ENCODE measurements at places on chromosomes 7 and 10. TPM values are rescaled to one million over a fixed set of nuclear protein-coding genes. Genes with fewer than 3 reads are reported as not detected.

DNA sequence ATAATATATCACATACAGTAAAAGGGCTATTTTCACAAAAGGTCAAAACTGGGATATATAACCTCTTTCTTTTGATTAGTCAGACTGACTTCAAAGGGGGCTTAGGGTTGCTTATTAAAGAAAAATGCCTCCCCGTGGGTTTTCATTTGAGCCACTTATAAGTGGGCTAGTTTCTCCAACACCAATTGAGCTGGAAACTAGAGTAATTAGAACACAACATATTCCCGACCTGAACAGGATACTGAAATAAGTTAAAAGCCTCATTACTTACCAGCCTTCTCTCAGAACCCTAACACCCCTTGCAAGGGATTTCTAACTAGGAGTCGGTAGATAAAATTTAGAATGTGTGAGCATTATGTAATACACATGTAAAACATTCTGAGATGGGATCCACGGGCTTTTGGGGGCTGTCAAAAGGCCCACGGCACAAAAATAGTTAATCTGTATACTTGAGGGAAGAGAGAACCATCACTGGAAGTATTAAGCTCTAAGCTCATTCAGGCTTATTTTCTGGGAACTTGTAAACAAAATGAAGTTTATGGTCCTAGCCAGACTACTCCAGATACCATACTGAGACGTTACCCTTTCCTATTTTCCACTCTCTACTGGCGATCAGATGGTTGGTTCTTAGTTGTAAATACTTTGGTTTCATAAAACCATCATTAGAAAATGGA is 29.3 kb upstream of the KMT2E start:
- DNase-seq = no peak

DNA sequence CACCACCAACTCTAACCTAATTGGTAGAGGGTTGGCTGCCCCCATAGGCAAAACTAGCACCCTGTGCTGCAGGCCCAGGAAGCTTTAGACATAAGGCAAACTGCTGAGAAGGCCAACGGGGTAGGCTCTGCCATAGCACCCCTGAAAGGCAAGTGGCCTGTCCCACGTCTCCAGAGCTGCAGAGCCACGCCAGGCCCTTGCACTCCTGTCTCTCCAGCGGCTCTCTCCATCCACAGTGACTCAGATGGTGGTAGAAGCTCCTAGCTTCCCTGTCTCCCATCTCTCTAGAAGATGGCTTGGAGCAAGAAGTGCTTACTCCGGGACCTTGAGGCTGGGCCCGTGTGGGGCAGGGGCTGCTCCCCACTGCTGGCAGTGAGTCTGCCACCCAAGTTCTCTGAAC is 310.6 kb upstream of the ZMIZ1 start:
- DNase-seq = no peak

- DNase-seq = no peak
Observed at GRCh38 chr10:130750441-130750840, 561.1 kb downstream of the TCERG1L start.

DNA sequence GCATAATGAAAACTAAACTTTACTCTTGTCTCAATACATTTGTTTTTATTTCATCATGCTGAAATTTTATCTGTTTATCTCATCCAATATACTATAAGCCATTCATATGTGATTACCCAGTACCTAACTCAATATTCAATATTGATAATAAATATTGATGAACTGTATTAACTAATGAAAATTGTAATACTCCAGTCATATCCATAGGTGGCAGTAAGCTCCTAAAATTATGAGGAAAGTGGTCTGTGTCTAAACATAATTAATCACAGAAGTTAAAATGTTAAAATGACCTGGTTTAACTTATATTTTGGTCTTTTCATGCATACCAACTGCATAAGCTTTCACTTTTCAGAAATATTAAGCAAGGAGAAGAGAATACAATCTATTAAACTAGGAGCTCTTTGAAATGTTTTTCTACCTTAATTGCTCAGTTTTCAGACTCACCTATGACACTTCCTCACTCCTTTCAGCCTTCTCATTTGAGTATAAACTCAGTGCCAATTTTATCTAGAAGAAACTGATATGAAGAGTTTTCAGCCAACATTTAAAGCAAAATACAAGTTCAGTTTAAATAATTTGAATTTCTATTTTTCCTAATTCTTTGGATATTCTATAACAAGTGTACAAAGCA is 30.5 kb upstream of the VWDE start:
- DNase-seq = no peak

DNA sequence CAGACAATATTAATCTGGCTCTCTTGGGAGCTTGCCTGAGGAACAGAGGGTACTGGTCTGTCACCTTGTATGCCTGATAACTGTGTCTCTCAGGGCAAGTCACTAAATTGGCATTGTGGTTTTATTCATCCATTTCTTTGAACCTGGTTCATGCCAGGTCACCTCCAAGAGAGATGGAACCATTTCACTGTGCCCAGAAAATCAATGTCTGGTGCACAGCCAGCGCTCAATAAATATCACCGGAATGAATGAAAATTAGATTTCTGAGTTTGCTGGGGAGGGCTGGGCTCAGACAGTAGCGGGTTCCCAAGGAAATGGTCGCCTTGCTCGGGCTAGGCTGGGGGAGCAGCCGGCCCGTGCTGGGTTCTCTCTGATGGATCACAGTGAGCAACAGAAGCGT is 64.1 kb upstream of the BAIAP2L1 start:
- DNase-seq = no peak

- DNase-seq = peak; percentile 87
Observed at GRCh38 chr7:2670720-2671391, 17.1 kb upstream of the AMZ1 start.

- DNase-seq = no peak
Observed at GRCh38 chr7:82542665-82543064, 99.1 kb upstream of the CACNA2D1 start.

- DNase-seq = no peak
Observed at GRCh38 chr7:109094-109493, 83.3 kb upstream of the FAM20C start.

- no peak for DNase-seq
Observed at GRCh38 chr10:107611115-107611514, 446.6 kb upstream of the SORCS1 start.

GRCh38 chr10:10975647-10976046 is 42.0 kb upstream of the CELF2 start:
- DNase-seq = no peak

GRCh38 chr10:98446151-98446660 is 529 bp downstream of the HPS1 start:
- DNase-seq = peak; percentile 53

GRCh38 chr7:261341-262250 is 28.4 kb upstream of the FOXL3 start:
- DNase-seq = no peak

GRCh38 chr7:461117-461452 is 58.6 kb downstream of the PDGFA start:
- no peak for DNase-seq

DNA sequence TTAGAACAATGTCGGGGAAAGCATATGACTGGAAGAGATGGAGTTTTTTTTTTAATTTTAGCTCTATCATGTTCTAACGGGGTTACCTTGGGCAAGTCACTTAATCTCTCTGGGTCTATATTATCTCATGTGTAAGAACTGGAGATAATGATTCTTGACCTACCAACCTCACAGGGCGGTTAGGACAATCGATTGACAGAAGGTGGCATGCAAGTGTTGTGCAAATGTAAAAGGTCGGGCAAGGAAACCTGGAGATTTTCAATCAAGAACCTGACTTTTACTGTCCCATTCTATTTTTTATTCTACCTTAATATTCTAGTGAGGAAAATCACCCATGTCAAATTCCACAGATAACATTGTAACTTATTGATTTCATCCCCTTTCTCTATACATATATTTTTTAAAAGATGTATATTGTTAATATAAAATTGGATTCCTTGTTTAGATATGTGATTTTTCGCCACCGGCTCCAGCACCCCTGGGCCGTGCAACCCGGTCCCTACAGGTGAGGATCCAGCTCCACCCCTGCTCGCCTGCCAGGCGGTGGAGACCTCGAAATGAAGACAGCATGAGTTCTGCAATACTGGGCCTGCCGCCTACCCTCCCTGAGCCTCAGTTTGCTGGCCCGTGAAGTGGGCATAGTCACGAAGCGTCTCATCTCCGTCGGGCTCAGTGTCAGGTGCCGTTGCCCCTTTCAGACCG is 497.6 kb upstream of the PHF14 start:
- DNase-seq = no peak

DNA sequence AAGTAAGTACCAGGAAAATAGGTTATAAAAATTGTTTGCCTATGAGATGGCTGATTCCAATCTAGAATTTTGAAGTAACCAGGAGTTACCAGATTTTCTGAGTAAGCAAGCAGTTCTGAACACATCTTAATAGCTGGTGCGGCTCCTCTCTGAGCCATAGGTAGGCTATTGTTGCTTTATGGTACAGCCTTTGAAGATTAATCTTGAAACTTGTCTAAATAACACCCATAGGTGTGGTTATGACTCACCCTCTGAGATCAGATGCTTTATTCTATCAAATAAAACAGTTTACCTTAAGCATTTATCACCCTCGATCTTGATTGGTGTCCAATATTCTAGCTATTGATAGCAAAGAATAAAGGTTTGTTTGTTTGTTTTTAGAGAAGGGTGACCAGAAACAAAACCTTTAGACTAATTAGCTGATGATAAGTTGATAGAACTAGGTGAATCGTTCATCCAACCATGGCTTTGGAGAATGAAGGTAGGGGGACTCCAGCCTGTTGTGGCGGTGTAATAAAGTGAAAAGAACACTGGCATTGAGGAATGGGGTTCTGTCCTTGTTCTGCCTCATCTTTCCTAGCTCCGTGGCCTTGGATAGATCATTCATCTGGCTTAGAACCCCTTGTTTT is 72.2 kb downstream of the VTI1A start:
- no peak for DNase-seq

GRCh38 chr7:39950473-39951225 is 593 bp downstream of the CDK13 start:
- DNase-seq = peak; percentile 65

GRCh38 chr10:32851301-32851700 is 106.7 kb downstream of the ITGB1 start:
- no peak for DNase-seq

GRCh38 chr7:77254915-77255314 is 55.3 kb upstream of the FGL2 start:
- DNase-seq = no peak

DNA sequence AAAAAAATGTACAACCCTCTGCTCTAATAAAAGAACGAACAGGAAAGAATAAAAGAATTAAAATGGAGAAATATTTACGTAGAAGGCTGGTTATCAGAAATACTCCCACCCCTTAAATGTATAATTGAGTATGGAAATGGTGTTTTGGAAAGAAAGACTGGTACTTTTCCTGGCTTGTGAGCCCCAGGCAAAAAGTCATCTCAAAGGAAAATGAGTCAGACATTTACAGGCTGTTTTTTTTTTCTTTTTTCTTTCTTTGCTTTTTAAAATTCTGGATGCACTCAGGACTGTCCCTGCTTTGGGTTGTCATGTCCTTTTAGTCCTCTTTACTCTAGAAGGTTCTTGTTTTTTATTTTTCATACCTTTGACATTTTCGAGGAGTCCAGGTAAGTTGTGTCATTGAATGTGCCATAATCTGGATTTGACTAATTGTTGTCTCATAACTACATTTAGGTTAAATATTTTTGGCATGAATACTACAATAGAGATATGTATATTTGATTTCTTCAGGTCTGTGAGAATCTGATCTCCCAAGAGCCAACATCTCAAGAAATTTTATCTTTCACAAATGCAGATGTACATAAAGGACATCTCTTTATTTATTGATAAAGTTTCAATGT is 313.0 kb upstream of the GLI3 start:
- DNase-seq = no peak

GRCh38 chr10:79472951-79473350 is 27.5 kb upstream of the ZCCHC24 start:
- no peak for DNase-seq

DNA sequence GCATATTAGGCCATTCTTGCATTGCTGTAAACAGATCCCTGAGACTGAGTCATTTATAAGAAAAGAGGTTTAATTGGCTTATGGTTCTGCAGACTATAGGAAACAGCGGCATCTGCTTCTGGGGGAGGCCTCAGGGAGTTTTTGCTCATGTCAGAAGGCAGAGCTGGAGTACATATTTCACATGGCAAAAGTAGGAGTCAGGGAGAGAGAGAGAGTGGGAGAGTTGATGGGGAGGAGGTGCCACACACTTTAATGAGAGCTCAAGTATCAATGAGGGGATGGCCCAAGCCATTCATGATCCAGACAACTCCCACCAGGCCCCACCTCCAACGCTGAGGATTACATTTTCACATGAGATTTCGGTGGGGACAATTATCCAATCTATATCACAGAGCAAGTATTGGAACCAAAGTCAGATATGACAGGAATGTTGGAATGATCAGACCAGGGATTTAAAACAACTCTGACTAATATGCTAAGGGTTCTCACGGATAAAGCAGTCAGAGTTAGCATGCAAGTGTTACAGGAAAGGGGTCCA is 795.3 kb upstream of the CELF2 start:
- peak; percentile 32 for DNase-seq

DNA sequence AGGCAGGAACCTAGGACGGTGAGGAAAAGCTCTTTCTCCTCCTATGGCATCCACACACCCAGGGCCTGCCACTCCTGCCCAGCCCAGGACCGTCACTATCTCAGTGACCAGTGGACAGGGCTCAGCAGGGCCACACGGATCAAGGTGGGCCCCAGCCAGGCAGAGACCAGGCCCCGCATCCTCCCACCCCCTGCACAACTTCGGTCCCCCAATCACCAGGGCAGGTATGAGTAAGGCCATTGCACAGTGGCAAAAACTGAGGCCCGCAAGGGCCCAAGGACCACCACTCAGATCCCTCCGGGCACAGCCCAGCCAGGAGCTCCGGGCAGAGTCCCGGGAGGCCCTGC is 30.3 kb downstream of the OAT start:
- no peak for DNase-seq

Gene PLEKHS1
- total RNA-seq = 0.23 TPM

Gene NPC1L1
- total RNA-seq = 20.6 TPM

Gene CFAP70
- 1.8 TPM for total RNA-seq

Gene AKR1C1
- total RNA-seq = 175 TPM

Gene ADGRA1
- not detected for total RNA-seq

Gene SLC13A1
- total RNA-seq = 0.07 TPM

Gene AHCYL2
- total RNA-seq = 20.0 TPM
